NCI-H526 (cell line): ENCODE measurements at places on chromosomes 1 and 21.

DNA sequence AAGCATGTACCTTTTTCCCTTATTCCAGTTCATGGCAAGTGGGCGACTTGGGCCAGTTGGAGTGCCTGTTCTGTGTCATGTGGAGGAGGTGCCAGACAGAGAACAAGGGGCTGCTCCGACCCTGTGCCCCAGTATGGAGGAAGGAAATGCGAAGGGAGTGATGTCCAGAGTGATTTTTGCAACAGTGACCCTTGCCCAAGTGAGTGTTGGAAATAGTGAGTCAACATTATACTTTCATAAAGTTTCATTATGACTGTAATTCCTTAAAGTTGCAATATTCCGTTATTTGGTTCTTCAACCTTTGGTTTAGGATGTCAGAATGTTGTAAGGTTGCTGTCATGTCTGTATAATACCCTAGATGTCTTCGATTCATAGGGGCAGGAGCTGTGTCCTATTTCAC is 230.5 kb downstream of the TPR start:
- DNase-seq, result no peak

DNA sequence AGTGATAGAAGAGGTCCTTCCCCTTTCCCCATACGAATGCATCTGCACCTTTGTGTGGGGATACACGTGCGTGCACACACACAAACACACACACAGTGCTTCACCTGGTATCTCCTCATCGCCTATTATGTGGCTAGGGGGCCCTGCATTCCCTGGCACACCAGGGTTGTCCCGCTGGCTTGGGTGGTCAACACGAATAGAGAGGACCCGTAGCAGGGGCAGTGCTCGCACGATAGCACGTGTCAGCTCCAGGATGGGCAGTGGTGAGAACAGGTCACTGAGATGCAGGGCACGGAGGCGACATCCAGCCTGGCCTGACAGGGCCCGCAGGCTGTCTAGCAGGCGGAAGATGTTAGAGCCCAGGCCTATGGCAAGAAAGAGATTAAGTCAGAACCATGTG is 22.4 kb downstream of the LRRC41 start:
- no peak for DNase-seq

DNA sequence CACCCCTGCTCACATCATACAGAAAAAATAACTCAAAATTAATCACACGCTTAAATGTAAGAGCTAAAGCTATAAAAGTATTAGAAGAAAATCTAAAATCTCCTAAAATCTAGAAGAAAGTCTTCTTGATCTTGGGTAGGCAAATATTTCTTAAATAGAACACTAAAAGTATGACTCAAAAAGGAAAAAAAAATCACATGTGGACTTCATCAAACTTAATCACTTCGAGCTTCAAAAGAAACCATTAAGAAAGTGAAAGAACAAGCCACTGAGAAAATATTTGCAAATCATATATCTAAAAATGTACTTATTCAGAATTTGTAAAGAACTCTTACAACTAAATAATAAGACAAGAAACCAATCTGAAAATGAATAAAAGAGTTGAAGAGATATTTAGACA is 32.7 kb downstream of the LRRC52 start:
- DNase-seq, result no peak

DNA sequence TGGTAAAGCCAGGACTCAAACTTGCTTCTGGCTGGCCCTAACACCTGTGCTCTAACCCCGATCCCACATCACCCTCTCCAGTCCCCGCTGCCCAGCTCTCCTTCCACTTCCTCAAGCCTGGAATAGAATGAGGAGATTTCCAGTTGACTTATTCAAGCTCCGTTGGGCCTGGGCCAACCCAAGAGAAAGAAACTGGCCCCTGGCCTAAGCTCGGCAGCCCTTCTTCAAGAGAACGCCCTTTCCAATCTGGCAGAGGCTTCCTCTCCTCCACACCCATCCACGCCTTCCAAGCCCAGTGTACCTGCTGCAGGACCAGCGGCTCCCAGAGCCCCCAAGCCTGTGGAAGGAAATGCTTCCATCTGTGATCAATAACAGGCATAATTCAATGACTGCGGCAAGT is 51.9 kb downstream of the LRRN2 start:
- no peak for DNase-seq

GRCh38 chr1:161890574-161890973 is 124.5 kb downstream of the ATF6 start:
- no peak for DNase-seq

GRCh38 chr1:115838431-115839028 is 2.4 kb downstream of the NHLH2 start:
- peak; percentile 64 for DNase-seq

- DNase-seq, result no peak
These were observed 169.5 kb downstream of the NPHP4 start for GRCh38 chr1:5822726-5823125.

DNA sequence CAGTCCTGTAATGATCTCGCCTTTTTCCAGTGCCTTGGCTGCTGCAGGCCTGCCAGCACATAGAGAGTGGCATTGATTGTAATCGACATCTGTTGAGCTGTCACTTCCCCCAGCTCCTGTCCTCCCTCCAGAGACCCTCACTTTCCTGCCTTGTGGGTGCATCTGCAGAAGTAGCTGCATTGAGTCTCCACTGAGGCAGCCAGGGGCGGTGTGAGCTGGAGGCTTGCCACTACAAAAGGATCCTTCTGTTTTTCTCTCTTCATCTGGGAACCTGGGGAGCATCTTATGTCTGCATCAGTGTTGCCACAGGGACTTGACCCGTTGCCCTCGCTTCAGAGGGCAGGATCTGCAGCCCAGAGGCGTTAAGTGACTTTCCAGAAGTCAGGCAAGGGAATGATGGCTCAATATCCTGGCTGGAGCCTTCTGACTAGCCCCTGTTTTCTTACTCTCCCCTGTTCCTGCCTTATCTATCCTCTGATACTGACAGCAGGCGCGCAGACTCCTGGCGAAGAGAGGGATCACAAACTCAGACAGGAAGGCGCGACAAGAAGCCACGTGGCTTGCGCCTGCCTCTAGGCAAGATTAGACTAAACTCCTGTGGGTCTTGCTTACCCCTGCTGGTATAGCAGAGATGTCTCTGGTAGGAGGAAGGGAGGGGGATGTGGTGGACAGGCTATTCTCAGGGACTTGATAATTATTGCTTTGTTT is 13.3 kb upstream of the FMOD start:
- DNase-seq, result no peak

GRCh38 chr1:116769561-116769977 is 15.3 kb downstream of the CD2 start:
- no peak for DNase-seq

GRCh38 chr1:2019172-2019543 is at the start of gene GABRD:
GABRD (plus strand) TSS chr1:2019345; CDS start chr1:2019424, 79 bp downstream.
- DNase-seq, result no peak

GRCh38 chr21:27277110-27277509 is 310.2 kb upstream of the ADAMTS5 start:
- DNase-seq, result no peak

- DNase-seq, result no peak
These were observed 258.0 kb upstream of the VAMP3 start for GRCh38 chr1:7513081-7513480.

- DNase-seq, result no peak
These were observed 35.5 kb downstream of the OVGP1 start for GRCh38 chr1:111392042-111392441.

DNA sequence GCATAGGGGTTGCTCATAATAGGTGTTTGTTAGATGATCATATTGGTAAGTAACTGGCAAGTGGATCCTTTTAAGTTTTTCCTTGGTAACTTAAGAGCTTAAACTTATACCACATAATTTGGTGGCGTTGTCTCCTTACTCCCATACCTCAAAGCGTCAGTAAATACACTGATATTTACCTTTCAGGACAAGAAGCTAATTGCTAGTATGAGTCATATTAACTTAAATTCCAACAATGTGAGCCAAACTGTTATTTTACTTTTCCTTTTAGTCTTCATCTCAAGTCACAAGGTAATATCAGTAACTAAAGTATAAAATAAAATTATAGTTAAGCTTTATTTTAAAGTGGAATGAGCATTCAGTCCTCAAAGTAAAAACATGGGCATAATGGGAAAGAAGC is 9.0 kb upstream of the SH3GLB1 start:
- no peak for DNase-seq

- DNase-seq, result no peak
These were observed 359 bp downstream of the LRRC3 start for GRCh38 chr21:44455524-44456213.

GRCh38 chr1:86470859-86471258 is 2.1 kb downstream of the CLCA1 start:
- DNase-seq, result no peak

GRCh38 chr1:43937179-43937865 is 3.7 kb downstream of the ARTN start:
- DNase-seq, result no peak

DNA sequence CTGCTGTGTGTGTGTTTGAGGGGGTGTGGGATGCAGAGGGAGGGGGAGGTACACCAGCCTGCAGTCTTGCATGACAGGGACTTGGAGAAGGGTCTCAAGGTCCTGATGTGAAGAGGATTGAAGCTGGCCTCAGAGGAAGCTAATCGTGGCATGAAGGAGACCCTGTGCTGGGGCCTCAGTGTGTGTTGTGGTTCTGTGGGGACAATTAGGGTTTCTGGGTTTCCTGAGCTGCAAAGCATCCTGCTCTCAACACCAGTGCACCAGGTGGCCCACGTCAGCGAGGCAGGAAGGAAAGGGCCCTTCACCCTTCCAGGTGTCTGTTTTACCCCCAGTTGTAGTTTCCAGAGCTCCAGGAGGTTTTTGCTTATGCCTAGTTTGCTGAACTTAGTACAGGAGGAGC is 52.8 kb downstream of the TENT5C start:
- no peak for DNase-seq

DNA sequence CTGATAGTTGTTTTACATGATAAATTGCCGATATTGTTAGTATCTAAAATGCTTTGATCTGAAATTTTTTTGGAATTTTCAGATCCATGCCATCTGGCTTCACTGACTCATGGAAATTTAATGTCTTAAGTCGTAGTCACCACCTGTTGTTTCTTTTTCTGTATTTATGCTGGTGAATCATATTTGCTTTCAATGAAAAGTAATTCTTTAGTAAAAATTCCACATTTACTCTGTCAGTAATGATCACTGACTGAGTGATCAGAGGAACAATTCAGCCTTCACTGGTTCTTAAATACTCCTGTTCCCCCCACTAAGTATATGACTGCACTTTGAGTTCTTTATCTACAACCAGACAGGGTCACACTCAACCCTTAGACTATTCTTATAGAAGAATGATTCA is 185.6 kb upstream of the NRIP1 start:
- DNase-seq, result no peak

- DNase-seq, result no peak
These were observed 163.2 kb downstream of the ZBTB18 start for GRCh38 chr1:244214009-244214967.

GRCh38 chr21:15090390-15090789 is 25.6 kb upstream of the NRIP1 start:
- DNase-seq, result no peak

DNA sequence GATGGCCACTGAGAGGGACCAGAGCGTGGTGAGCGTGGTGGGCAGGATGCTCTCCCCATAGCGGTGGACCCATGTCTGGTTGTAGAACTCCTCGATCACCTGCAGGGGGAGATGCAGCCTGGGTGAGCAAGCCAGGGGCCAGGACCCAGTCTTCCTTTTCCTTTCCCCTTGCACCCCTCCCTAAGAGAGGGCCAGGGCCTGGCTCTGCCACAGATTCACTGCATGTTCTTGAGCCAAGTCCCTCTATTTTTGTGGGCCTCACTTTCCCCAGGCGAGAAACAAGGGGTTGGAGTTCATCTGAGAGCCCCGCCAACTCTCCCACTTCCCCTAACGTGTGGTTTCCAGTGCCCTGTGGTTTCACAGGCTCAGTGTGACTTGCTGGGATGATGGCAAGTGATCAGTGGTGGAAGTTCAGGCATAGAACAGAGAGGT is 27.5 kb downstream of the SLC2A1 start:
- DNase-seq, result peak; percentile 54

DNA sequence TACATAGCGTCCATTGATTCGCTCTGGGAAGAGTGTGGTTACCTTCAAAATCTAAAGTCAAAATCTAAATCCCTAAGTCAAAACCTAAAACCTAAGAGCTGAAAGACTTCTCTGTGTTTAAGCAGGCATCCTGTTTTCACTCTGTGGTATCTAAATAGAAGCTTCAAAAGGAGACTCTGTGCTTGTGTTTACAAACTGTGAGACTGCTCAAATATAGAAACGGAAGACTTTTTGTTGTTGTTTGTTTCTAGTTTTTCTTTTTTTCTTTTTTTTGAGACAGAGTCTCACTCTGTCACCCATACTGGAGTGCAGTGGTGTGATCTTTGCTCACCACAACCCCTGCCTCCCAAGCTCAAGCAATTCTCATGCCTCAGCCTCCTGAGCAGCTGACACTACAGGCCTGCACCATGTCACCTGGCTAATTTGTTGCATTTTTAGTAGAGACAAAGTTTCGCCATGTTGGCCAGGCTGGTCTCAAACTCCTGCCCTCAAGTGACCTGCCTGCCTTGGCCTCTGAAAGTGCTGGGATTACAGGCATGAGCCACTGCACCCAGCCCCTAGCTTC is 425.9 kb downstream of the SMYD3 start:
- DNase-seq, result no peak

DNA sequence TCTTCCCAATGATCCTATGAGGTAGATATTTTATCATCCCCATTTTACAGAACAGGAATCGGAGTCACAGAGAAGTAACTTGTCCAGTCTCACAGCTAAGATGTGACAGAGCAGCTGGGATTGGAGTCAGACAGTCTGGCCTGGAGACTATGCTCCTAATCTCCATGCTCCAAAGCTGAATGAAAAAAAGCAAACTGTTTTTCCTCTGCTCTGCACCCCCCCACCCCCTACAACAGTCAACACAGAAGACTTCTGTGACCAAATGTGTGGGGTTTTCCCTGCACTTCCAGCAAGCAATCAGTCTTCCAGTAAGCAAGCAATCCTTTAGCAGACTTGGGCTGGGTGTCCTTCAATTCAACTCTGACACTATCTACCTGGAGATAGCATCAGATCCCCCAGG is 33.2 kb downstream of the KIRREL1 start:
- DNase-seq, result no peak

GRCh38 chr1:11198851-11199594 is 9.9 kb downstream of the ANGPTL7 start:
- DNase-seq, result no peak
